ENCODE measurements at places on chromosomes 1 and 21. TPM values are rescaled to one million over a fixed set of nuclear protein-coding genes. Genes with fewer than 3 reads are reported as not detected.
A peak's percentile ranks its signal among the peaks of the same experiment; 100 is the strongest.

- DNase-seq, result no peak
Measured at GRCh38 chr1:40944841-40945430, 34.6 kb upstream of the CTPS1 start.

DNA sequence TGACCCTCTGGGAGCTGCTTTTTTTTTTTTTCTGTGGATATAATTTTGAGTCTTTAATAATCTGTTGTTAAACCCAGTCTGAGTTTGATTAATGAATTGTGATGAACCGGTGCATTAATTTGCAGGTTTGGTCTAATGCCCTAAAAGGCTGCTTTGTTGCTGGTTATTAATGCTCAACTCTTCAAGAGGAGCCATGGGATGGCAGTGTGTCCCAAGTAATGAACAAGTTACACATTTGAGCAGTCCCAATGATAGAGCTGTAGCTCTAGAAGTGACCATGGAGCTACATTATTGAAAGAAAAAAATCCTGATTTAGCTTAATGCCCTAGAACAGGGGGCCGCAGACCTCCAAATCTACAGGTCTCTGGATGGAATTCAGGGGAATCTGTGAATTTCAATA lies 53.1 kb downstream of the RWDD3 start:
- no peak for DNase-seq

- DNase-seq, result no peak
Measured at GRCh38 chr1:46689897-46690296, 18.2 kb downstream of the TEX38 start.

Gene CXADR
- polyA plus RNA-seq, result 8.0 TPM

GRCh38 chr1:246197076-246197475 lies 310.0 kb downstream of the SMYD3 start:
- no peak for DNase-seq

GRCh38 chr1:25573591-25573930 lies 30.2 kb downstream of the LDLRAP1 start:
- DNase-seq, result no peak

Gene CRYBG2
- not detected for polyA plus RNA-seq

DNA sequence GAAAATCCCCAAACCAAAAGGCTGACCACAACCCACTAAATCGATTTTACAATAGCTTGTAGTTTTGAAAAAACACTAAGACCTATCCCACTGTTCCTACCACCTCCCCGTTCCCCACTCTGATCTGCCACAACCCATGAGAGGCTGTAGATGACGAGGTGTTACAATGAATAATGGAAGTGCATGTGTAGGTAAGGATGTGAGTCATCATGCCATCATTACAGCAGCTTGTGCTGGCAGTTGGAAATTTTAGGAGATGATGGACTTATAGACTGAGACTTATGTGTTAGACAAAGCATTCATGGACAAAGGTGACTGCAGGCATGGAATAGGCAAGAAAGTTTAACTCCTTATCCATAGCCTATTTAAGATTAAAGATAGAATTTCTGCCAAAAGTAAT lies 184.7 kb upstream of the CACYBP start:
- no peak for DNase-seq

- no peak for DNase-seq
Measured at GRCh38 chr1:184824691-184825323, 70.1 kb upstream of the EDEM3 start.

DNA sequence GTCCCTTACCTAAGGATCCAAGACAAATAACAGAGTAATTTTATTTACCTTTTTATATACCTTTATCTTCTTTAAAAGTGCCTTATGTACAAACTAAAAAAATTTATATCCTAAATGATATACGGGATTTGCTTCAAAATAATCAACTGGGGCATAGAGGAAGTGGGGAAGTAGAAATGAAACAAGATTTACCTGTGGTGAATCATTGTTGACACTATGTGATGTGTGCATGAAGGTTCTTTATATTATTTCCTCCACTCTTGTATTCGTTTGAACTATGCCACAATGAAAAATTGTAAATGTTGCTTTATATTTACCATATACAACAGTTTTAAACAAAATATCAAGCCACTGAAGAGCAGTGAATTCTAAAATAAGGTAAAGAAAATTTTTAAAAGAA lies 13.0 kb downstream of the RGS7 start:
- no peak for DNase-seq

Gene BRDT
- polyA plus RNA-seq, result not detected

Gene CRP
- polyA plus RNA-seq, result not detected

DNA sequence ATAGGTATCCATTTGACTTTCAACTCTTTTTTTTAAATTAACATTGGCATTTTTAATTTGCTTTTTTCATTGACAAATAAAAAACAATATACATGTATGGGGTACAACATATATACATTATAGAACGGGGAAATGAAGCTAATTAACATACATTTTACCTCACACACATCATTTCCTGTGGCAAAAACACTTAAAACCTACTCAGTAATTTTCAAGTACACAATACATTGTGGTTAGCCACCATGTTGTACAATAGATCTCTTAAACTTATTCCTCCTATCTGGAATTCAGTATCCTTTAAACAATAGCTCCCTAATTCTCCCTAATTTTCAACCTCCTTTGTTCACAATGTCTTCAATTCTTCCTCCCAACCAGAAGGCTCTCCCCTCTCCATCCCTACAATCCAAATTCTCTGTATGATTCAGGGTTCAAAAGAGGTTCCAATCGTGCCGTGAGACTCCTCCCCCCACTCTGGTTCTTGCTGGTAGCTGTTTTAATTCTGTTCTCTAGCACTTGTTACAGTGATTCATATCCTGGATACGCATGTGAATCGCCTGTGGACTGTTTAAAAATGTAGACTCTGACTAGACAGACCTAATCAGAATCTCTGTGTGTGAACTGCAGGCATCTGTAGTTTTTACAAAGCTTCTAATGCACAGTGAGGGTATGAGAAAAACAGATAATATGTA lies 87.6 kb upstream of the DUSP10 start:
- DNase-seq, result no peak

DNA sequence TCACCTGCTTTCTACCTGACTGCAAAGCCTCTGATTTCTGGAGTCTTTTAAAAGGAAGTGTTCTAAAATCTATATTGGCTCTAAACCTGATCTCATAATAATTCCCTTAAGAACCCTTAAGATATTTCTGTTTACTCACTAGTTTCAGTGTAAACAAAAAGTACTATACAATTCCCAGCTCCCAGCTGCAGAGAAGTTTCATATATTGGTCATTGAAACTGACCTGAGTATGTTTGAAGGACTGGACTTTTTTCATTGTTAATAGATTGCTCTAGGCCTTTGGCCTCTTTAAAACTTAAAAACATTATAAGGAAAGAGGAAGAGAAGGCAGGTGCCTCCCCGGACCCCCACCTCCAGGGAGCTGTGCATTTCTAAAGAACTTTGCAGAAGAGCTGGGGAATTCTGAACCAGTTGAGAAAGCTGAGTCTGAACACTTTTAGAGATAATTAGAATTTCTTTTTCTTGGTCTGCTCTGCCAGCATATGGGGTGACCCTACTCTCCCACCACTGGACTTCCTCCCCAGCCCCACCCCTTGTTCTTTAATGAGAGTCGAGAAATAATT lies 23.7 kb downstream of the CLIC6 start:
- DNase-seq, result no peak

DNA sequence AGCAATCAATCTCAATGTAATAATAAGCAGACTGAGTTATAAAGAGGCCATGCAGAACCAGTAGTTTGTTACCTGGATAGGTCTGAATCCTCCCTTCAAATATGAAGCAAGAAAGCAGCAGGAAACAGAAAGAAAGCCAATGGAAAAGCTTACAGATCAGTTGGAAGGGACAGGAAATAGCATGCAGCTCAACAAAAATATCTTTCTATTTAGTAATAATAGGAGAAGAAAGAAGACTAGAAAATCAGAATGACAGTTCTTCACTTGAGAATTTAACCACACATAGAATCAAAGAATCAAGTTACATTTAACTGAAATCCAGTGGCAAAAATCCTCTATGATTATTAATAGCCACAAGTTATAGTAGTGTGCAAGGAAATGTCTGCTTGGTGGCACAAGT lies 194.4 kb downstream of the EIF4G3 start:
- no peak for DNase-seq

GRCh38 chr1:234722904-234723720 lies 113.1 kb upstream of the IRF2BP2 start:
- DNase-seq, result peak; percentile 87

DNA sequence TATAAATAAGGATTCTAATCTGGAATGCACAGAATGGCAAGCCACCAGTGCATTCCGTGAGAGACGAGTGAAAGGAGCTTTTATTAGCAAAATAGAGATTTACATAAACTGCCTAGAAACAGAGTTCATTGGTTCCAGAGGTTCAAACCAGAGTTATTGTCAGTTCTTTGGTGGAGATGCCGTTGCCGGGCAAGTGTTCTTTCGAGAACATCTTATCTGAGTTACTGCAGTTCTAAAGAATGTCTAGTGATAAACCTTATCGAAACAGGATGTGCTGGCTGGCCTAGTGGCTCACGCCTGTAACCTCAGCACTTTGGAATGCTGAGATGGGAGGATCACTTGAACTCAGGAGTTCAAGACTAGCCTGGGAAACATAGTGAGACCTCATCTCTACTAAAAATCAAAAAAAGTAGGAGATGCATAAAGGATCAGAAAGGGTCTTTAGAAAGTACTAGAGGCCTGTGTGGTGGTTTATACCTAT lies 19.9 kb upstream of the EVI5 start:
- DNase-seq, result peak; percentile 30

DNA sequence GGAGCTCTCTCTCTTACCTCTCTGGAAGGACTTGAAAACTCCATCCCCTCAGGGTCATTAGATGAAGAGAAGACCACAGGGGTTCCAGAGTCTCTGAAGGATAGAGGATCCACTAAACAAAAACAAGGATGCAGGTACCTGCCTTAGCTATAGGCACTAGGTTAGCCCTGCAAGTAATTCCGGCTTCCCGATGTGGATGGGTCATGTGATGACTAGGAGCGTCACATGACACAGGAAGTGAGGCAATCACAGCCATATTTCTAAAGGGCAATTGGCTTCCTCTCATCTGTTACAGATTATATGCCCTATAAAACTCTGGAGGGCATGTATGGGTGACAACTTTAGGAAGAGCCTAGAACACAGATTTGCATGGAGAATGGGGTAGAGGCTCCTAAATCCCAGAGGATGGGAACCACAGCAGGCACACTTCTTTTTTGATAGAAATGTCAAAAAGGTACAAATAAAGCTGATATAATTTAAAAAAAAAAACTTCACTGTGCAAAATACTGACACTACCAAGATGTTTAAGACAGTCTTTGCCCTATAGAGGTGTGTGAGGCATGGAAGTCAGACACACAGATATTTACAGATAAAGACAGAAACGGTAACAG lies 14.1 kb downstream of the ENTREP3 start:
- peak; percentile 77 for DNase-seq

DNA sequence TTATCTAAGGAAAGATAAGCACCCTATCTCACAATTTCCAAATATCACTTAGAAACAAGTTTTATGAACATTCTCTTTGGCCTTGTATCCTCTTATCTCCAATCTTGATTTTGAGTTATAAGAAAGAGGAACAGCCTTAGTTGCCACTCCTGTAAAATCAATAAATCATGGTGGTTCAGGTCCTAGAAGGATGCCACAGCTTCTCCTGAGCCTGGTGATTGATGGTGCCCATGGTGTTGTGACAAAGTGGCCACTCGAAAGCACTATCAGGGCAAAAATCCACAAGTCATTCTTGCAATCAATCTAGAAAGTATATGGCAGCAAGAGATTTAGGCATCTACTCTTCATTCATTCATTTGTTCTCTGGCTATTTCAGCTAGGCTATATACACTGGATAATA lies 27.8 kb downstream of the GBP6 start:
- DNase-seq, result no peak

DNA sequence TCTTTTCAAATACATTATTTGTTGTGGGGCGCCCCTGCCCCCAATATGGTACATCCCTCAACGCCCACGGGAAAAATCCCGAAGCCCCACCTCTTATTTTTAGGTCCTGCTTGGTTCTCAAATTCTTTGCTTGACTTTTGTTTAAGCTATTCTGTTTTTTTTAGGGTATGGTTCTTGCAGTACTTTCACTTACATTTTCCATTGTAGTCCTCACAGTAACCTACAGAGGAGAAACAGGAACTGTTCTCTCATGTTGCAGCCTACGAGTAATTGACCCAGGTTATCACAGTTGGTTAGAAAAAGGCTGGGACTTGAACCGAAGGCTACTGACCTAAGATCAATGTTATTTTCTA lies 697 bp upstream of the C21orf91 start:
- DNase-seq, result no peak

GRCh38 chr1:159872891-159873290 lies 10.4 kb upstream of the VSIG8 start:
- DNase-seq, result no peak

- DNase-seq, result no peak
Measured at GRCh38 chr1:40753142-40753882, 30.3 kb upstream of the KCNQ4 start.

Gene GALNT2
- polyA plus RNA-seq, result 49.4 TPM

Gene TMIGD3
- 0.28 TPM for polyA plus RNA-seq

Gene S100A7
- not detected for polyA plus RNA-seq

- DNase-seq, result no peak
Measured at GRCh38 chr1:241470361-241470760, 49.2 kb downstream of the FH start.

DNA sequence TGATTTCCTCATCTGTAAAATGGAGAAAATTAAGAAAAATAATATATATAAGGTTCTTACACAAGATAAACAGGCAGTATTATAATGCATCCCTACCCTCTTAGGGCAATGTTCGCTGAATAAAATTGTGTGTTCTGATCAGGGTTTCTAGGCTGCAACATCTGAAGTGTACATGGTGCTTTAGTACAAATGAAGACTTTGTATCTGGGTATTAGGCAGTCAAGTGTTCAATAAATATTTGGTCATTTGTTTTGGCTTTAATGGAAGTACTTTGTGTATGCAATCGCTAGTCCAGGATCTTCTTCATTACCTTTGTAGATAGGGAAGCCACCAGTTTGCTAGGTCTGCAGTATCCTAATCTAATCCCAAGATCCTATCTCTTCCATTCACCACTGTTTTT lies 28.1 kb downstream of the DNASE2B start:
- no peak for DNase-seq

DNA sequence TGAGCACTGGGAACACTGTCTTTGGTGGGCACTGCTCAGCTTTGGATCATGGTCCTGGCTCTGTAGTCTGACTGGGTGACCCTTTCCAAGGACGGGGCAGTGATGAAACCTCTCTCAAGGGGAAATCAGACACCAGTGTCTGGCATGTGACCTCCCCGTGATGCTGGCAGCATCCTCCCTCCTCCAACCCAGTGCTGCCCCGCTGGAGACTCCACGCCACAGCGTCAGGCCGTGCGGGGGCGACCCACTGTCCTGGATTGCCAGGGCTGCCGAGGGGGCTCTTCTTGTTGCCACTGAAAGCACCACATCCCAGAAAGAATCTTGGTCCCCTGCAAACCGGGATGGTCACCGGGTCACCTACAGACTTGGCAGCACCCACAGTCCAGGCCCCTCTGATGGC lies 146.4 kb upstream of the ARHGEF16 start:
- DNase-seq, result no peak

Gene COL9A2
- polyA plus RNA-seq, result 1.9 TPM

Gene EPHB2
- polyA plus RNA-seq, result 14.7 TPM

GRCh38 chr1:242745079-242745478 lies 220.6 kb upstream of the PLD5 start:
- DNase-seq, result no peak

GRCh38 chr21:34843562-34843961 lies 174.8 kb downstream of the CLIC6 start:
- DNase-seq, result no peak

Gene FCRL5
- 0.04 TPM for polyA plus RNA-seq

Data from muscle of arm (tissue), 14 donors.